ENCODE measurements at places on chromosomes 5 and 9.

GRCh38 chr9:85605905-85606304, 135.8 kb downstream of the AGTPBP1 start:
- DNase-seq: no peak

DNA sequence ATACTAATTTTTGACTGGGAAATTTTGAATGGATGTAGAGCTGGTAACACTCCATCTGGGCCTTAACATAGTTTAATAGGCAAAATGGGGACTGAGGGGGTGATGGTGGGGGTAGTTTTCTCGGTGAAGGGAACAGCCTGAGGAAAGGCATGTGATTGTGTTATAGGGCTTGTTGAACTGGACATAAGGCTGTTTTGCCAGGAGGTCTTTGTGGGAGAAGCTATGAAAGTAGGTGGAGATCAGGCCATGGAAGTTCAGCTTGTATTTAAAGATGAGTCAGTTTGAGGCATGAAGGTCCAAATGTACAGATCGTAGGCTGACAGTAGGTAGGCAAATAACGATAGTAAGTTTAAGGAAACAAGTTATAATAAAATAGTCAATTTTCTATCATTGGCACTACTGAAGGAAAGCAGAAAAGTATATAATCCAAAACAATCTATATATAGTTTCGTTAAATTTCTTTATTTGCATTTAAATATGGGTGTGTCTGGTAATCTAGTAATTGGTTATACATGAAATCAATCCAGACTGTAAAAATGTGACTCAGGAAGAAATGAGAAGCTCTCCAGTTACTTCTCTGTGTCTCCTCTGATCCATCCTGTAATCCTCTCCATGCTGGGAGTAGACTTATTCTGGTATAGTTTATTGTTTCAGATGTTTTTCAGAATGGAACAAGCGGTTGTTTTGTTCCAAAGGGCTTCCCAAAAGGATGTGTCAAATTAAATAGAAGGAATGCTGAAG, 2.8 kb downstream of the CSNK1G3 start:
- no peak for DNase-seq

GRCh38 chr9:128203707-128204551, 750 bp downstream of the DNM1 start:
- DNase-seq: peak; percentile 54

- DNase-seq: no peak
Observed at GRCh38 chr5:68285075-68285840, 69.7 kb downstream of the PIK3R1 start.

GRCh38 chr5:15483351-15484097, 16.5 kb upstream of the FBXL7 start:
- no peak for DNase-seq

DNA sequence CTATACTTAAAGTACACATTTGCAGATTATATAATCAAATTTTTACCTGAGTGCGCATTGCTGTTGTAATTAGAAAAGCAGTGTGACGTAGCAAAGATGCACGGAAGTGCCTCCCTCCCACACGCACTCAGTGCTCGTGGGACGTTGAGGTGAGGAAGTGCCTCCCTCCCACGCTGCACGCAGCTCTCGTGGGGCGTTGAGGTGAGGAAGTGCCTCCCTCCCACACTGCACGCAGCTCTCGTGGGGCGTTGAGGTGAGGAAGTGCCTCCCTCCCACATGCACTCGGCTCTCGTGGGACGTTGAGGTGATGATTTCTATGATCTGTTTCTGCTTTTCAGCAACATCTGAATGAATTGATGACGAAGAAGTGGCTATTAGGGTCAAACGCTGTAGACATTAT, 21.0 kb downstream of the EXOC3 start:
- no peak for DNase-seq

- peak; percentile 43 for DNase-seq
Observed at GRCh38 chr5:109105631-109106267, 304.0 kb downstream of the PJA2 start.

DNA sequence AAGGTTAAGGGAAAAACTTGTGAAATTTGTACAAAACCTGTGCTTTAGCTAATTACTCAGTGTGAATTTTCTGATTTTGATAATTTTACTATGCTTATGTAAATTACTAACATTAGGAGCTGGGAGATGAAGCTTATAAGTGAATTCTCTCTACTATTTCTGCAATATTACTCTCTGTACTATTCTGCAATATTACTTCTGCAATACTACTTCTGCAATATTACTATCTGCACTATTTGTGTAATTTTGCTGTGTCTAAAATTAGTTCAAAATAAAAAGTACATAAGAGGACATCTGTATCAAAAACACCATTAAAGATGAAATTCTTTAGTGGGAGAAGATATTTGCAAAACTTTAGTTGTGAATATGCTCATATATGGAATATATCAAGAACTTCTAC, 62.9 kb downstream of the C9 start:
- no peak for DNase-seq

GRCh38 chr9:120914396-120914795, 12.2 kb downstream of the TRAF1 start:
- DNase-seq: no peak

DNA sequence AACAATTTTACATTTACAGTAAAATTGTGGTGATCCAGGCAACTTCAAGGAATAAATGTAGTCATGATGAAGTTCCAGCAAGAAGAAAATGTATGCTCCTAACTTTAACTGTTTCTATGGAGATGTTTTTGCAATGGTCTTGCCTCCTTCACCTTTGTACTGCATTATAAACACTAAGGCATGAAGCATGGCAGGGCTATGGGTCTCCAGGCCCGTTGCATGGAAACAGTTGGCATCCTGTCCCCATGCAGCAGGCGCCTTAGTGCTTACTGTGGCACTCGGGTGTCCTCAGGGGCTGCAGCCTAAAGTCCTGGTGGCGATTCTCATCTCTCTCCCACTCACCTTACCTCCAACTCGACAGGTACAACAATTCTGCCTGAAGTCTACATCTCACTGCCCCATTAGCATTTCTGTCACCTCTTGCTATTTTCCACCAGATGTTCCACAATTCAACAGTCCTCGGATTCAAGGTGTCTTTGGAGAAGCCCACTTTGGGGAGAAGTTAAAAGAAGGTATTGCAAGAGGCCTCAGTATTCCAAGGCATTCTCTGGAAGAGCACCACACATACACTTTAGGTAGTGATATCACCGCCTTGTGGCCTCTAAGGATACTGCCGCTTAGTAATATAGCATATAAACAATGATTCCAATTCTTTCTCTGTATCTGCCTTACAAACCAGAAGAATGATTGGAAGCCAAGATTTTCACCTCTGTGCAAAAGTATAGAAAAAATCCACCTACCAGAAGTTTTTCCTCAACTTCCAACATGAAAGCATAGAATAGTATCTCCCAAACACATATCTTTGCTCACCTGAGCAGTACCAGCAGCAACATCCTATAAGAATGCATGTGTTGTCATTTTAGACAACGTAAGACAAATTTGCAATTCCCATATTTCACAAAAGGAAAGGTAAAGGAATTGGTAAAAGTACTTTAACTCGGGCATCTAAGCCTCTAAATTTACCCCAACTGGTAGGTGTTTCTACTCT, 5.1 kb downstream of the LIFR start:
- no peak for DNase-seq

GRCh38 chr9:111805830-111806241, 11.1 kb upstream of the SHOC1 start:
- no peak for DNase-seq

GRCh38 chr5:158965334-158965733, 134.4 kb downstream of the EBF1 start:
- no peak for DNase-seq

GRCh38 chr5:17396247-17396646, 101.8 kb upstream of the TAF11L2 start:
- DNase-seq: no peak

- DNase-seq: no peak
Observed at GRCh38 chr5:55633574-55634208, 78.4 kb downstream of the SLC38A9 start.

DNA sequence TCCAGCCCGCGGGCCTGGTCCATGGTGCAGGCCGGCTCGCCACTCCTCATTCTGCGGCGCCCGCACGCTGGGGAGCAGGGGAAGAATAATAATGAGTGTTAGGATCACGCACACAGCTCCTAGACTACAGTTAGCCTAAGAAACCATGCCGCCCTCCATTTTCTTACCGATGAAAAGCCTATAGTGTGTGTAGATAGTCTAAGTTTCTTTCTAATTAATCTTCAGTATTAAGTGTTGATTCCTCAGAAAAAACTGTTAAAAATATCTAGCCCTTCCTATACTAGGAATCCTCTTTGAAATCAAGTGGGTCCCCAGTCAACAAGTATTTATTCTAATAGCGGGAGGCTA, 9.3 kb downstream of the ZBED3 start:
- DNase-seq: no peak

DNA sequence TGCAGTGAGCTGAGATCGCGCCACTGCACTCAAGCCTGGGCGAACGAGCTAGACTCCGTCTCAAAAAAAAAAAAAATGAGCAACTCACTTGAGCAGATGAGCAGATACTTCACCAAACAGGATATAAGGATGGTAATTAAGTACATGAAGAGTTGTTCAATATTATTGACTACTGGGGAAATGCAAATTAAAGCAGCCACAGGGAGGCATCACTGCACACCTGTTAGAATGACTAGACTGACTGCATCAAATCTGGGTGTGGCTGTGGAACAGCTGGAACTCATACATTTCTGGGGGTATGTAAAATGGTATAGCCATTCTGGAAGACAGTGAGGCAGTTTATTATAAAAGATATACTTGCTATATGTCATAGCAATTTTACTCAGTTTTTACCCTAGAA, 93.0 kb downstream of the WNK2 start:
- DNase-seq: no peak

- no peak for DNase-seq
Observed at GRCh38 chr9:27033815-27034403, 28.4 kb upstream of the LRRC19 start.

DNA sequence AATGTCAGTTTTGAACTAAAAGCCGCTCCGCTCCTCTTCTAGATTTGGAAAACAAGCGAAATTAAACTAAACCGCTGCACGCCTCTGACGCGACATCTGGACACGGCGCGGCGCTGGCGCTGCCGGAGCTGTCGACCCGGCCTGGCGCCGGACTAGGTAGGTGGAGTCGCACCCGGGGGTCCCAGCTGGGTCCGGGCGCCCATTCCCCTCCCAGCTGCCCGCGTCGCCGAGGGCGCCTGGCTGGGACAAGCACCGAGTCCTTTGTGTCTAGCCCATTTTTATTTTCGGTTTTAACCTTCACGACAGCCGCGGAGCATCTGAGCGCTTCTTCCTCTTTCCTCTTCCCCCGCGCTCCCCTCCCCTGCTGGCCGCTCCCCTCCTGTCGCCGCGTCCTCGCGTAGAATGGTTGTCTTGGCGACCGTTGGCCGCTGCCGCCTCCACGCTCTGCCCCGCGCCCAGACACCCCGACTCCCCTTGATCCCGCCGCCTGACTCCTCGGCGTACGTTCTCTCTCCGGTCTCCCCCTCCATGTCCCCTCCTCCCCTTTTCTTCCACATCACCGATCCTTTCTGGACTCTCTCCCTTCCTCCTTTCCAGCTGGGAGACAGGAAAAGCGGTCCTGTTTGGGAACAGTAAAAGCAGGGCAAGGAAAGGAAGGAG, 545 bp downstream of the CDKN2B-AS1 start:
- DNase-seq: no peak

DNA sequence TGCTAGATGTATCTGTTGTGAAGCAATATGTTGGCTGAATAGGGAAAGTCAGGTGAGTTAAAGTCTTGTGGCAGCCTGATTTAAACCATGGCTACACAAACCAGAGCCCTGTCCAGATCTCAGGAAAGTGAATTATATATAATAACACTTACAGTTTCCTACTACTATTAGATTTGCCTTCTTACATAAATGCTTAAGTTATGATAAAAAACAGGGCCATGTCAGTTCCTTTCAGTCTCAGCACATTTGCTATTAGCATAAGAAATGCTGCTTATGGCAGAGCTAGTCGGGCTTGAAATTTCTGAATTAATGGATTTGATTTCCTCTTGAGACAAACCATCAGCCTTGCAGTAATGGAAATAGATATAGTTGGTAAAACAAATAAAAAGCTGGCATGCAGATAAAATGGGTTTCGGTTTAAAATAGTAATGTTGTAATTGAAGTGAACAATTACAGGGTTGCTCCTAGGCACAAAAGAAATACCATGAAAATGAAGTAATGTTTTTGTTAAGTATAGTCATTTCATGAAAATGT, 664.2 kb upstream of the ZNF608 start:
- DNase-seq: no peak

GRCh38 chr9:88969646-88970373, 21.5 kb upstream of the S1PR3 start:
- no peak for DNase-seq

DNA sequence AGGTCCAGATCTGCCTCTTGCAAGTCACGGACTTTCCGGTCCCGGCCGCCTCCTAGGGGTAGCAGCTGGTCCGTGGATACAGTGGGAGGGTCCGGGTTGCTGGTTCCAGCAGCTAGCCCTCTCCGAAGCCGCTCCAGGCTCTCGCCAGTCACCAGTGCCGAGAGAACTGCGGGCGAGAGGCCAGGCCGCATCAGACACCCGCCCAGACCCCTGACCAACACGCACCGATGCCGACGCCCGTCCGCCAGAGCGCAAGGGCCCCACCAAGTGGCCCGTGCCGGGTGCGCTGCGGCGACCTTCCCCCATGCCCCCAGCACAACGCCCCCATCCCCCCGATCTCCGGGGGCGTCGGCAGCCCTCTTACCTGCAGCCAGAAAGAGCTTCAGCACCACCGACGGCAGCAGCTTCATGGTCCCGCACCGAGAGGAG, 470 bp downstream of the HBEGF start:
- DNase-seq: no peak

DNA sequence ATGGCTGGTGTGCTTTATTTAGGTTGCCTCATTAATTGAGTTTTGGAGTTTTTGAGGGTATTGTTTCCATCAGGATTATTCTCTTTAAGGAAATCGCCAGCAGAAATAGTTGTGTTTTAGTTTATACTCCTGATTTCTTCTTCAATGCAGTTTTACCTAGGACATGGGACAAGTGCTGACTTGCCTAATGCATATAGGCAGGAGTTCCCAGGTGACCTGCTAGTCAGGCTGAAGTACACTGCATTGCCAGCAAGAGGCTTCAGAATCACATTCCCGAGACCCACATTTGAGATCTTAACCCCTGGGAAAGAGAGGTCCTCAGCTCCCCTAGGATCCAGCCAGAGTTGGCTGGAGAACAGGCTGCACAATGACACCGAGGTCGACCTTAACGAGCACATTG, 1.5 kb upstream of the OR1N2 start:
- DNase-seq: no peak

DNA sequence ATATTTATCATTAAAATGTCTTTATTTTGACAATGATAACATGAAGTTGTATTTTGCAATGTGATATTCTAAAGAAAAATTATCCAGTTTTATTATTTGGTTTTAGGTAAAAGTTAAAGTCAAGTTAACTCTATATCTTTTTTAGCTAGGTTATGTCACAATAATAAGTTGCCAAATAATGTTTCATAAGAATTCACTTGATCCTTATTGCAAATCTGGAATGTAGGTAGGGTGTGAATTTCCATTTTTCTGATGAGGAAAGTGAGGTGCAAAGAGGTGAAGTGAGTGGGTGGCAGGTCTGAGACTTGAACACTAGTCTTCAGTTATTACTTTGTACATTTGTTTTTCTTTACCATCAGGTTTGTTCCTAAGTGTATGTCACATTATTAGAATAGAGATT, 21.5 kb downstream of the SPINK5 start:
- DNase-seq: no peak

All from NCI-H524 treated with DMSO at 0.1 percent for 48 hours (cell line).